ENCODE measurements at places on chromosomes 2 and 18.

- peak; percentile 87 for DNase-seq
Observed at GRCh38 chr2:37231241-37232130, at the start of the genes CEBPZ and NDUFAF7. TSS of gene CEBPZ (minus strand) at chr2:37231596. CDS start at chr2:37231567, 29 bp downstream. TSS of gene NDUFAF7 (plus strand) at chr2:37231658. CDS start at chr2:37231706, 48 bp downstream.

GRCh38 chr18:77086656-77087392, 45.8 kb downstream of the MBP start:
- DNase-seq: no peak

GRCh38 chr18:57077786-57078552, 68.9 kb upstream of the BOD1L2 start:
- no peak for DNase-seq

GRCh38 chr2:216031960-216032689, 18.8 kb upstream of the MREG start:
- DNase-seq: peak; percentile 75

GRCh38 chr2:11406958-11407381, 59.0 kb downstream of the E2F6 start:
- DNase-seq: peak; percentile 64

- no peak for DNase-seq
Observed at GRCh38 chr2:33477473-33478468, 1.3 kb downstream of the RASGRP3 start.

DNA sequence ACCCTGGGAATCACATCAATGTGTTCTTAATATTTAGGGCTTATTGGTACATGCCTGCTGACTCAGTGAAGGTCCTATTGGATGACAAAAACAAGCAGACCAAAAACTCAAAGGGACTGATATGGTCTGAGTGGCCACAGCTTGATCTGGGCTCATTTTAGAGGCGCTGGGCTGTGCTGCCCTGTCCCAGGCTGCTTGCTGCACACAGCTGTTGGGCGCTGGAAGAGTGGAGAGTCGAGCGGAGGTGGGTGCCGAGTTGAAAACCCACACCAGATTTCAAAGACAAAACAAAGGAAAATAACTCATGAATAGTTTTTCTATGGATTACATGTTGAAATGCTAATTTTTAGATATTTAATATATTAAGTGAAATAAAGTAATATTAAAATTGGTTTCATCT, 68.5 kb downstream of the LONRF2 start:
- DNase-seq: no peak
